Stimulated activated memory B cell treated with anti-CD40 and anti-IgM and Interleukin-4, amounts not matched to agents 10 μg/mL and 1 μg/mL and 100 μg/mL, for 72 hours (primary cell): ENCODE measurements at places on chromosomes 16 and 17.

- ATAC-seq = no peak
Measured at GRCh38 chr16:83619381-83620150, 188.2 kb upstream of the HSBP1 start.

DNA sequence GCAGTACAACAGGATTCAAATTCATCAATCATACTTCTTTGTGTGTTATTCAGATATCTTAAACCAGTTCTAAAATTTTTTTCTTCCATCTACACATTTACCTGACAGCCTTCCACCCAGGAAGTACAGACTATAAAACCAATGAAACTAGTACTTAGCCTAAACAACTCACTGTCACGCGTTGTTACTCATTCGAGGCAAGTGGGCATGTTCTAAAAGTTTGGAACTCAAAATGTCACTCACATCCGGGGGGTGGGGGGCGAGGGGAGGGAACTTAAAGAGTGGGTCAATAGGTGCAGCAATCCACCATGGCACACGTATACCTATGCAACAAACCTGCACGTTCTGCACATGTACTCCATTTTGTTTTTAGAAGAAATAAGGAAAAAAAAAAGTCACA, 90.4 kb upstream of the PLEKHM1 start:
- ATAC-seq = no peak

DNA sequence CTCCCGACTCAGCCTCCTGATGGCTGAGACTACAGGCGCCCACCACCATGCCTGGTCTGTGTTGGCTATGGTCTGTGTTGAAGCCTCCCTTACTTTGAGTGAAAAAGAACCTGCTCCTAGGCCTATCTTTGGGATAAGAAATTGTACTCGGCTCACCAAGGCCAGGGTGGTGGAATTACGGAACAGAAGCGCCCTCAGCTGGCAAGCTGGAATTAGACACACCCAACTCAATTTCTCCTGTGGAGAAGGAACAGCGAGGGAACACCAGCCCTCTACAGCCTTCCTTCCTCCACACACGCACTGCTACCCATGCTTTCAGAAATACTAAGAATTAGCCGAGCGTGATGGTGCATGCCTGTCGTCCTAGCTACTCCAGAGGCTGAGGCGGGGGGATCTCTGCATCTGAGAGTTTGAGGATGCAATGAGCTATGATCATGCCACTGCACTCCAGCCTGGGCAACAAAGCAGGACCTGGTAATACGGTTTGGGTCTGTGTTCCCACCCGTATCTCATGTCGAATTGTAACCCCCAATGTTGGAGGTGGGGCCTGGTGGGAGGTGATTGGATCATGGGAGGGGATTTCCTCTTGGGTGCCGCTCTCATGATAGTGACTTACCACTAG, 40.1 kb upstream of the RBBP6 start:
- no peak for ATAC-seq

GRCh38 chr16:12674524-12674923, 129.2 kb downstream of the CPPED1 start:
- ATAC-seq = no peak

- no peak for ATAC-seq
Measured at GRCh38 chr16:86398622-86399021, 111.7 kb upstream of the FOXF1 start.

- ATAC-seq = no peak
Measured at GRCh38 chr17:29740017-29740416, 117.3 kb upstream of the CORO6 start.

GRCh38 chr17:67280279-67280678, 35.3 kb upstream of the HELZ start:
- no peak for ATAC-seq

- ATAC-seq = no peak
Measured at GRCh38 chr16:79062821-79063220, 537.7 kb downstream of the MAF start.

DNA sequence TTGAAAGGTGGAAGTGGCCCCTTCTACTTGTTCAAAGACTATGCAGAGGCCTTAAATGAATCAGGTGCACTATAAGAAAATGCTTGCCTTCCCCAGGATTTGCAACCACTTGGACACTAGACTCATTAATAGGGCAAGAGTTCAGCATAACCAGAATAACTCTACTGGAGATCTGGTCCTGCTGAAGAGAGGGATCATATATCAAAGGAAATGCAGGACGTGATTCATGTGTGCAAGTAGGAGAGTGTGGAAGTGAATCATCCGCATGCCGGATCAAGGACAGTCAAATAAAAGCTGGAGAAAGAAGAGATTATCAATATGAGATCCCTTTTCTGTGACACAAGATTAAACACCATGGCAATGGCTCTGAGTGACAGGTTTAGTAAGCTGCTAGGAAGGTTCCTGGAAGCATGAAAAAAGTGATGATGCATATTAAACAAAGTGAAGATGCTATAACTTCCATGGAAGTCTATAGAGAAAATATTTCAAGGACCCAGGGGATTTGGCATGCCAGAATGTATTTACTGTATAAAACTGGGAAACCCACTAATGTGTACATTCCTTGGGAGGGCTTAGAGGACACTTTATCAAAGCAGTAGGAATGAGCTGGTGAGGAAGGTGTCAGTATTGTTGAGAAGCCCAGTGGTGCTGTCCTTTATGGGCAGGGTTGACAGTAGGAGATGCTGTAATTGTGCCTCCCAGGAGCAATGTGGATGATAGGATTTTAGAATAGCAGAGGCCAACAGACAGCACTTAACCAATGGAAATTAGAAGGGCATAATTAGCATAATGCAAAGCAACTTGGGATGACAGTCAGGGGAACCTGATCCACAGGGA, 133.1 kb downstream of the ABCA8 start:
- ATAC-seq = no peak

GRCh38 chr16:51326131-51326856, 175.2 kb upstream of the SALL1 start:
- no peak for ATAC-seq

- no peak for ATAC-seq
Measured at GRCh38 chr16:85168732-85169256, 56.5 kb upstream of the CIBAR2 start.

GRCh38 chr16:88588754-88589153, 18.6 kb downstream of the ZC3H18 start:
- no peak for ATAC-seq

- no peak for ATAC-seq
Measured at GRCh38 chr17:58538811-58539409, 24.5 kb upstream of the MTMR4 start.

DNA sequence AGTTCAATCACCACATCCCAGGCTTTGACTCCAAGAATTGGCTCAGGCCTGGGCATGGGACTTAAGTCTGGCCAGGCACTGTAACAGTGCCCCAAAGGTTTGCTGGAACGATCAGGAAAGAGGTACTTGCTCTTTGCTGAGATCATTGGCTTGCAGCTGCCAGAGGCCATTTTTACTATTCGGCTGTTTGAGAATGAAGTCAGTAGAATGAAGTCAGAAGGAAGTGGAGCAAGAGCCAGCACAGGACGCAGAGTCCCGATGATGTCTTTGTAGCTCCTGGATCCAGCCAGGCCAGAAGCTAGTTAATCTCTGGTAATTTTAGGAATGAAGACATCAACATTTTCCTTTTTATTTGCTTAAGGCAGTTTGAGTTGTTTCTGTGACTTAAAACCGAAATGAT, 195.5 kb downstream of the RAB11FIP4 start:
- ATAC-seq = no peak

DNA sequence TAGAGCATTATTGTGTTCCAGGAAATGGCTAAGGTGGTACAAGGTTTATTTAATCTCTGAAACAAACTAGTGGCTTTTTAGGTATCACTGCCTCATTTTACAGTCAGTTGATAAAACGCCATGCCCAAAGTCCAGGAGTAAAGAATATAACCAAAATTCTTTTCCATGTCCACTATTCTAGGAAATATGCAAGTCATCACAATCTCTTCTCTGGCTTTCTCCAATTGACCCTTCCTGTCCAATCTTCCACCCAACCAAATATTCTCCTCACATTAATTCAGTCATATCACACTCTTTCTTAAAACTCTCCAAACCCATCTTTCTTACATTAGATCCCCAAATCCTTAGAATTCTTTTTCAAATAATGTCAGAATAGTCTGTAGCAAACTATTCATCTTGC, 1110.0 kb upstream of the CDH8 start:
- ATAC-seq = no peak

DNA sequence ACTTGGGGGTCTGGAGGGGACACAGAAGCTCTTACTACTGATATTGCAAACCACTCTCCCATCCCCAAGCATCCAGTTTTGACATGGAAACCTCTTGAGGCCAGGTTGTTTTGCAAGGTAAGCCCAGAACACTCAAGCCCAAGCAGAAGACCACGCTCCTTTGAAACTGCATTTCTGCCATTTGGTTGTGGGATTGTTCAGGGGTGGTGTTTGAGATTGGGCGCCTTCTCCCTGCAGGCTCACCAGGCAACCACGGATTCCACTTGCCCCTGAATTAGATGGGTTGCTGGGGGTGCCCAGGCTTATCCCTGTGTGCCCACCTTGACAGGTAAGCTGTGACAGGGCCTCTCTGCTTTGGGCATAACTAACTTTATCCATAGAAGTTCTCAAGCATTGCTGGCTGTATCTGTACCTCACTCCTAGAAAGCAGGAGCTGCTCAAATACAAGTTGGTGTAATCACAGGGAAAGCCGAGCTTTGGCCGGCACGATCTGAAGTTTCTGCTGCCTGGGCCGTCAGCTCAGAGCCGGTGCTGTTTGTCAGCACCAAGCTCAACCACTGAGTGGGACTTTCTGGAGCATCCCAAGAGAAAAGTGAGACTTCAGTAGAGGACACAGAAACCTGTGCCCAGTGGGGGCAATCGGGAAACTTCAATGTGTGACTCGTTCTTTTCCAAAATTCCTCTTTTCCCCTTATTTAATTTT, 93.6 kb downstream of the CYLD start:
- ATAC-seq = no peak

- ATAC-seq = no peak
Measured at GRCh38 chr16:86514481-86515376, 4.4 kb downstream of the FOXF1 start.

DNA sequence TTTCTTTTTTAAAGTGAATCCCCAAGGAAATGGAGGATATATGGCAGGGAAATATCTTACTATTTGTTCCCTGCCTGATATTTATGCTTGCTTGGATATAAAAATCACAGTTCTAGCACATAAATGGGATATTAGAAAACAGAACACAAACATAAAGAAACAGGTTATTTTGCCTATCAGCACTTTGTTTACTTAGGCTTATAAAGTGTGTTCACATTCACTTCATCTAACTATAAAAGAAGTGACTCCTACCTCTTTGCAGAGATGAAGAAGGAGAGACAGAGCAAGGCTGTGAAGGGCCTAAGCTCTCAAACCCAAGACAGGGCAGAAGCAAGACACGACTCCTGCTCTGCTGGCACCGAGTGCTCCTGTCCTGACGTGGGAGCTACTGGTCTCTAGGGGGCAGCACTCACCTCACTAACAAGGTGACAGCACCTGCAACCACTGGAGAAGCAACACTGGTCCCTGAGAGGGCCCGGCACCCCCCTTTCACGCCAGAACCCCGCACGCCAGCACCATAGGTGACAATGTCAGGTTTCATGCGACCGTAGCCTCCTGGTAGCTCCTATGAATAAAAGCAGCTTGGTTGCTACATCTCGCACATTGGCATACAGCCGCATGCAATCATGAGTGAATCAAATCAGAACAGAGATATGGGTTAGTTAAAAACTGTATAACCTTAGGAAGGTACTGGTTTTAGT, 32.0 kb downstream of the MBTPS1 start:
- ATAC-seq = peak; percentile 65

- ATAC-seq = peak; percentile 54
Measured at GRCh38 chr17:48026502-48027321, 10.9 kb downstream of the COPZ2 start.

GRCh38 chr16:31861455-31861854, 12.2 kb upstream of the ZNF267 start:
- no peak for ATAC-seq

GRCh38 chr17:17043461-17044271, 1.4 kb downstream of the MPRIP start:
- ATAC-seq = no peak

DNA sequence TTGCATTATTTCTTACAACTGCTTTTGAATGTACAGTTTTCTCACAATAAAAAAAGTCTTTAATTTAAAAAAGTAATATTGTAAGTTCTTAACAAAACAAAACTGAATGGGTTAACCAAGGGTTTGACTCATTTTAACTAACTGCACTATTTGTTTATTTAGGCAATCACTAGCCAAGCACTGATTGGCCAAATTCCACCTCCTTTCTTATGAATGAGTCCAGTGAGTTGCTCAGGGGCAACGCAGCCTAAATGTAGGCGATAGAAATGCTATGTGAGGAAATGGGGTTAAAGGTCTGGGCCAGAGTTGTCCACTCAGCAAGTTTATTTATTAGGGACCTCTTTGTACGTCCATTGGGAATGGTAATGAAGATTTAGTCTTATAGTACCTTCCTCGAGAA, 89.6 kb upstream of the MAF start:
- no peak for ATAC-seq

- no peak for ATAC-seq
Measured at GRCh38 chr16:760545-761343, at the start of gene MSLN. Gene MSLN (plus strand): TSS chr16:760734. CDS start chr16:762681, 1,947 bp downstream.

DNA sequence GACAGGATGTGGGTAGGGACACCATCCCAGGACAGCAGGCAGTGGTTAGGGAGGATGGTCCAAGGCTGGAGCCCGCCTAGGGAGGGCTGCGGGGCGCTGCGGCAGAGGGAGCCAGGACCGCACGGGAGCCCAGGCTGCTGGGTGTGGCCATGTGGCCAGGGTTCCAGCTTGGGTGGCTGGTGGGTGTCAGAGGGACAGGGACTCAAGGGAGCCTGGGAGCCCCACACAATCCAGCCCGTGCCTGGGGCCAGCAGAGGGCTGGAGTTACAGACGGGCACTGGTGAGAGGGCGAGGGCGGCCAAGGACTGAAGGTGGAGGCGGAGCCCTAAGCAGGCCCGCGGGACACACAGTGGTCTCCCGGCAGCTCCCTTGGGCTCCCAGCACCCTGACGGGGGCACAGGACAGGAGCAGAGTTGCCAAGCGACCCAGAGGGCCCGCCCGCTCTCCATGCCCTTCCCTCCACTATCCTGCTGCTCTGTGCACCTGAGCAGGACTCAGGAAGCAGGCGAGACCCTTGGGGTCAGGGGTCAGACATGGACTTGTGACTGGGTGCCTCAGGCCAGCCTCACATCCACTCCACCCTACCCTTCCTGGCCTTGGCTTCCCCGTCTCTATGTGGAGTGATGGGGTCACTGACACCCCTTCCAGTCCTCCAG, 7.1 kb downstream of the MRPL28 start:
- no peak for ATAC-seq

- no peak for ATAC-seq
Measured at GRCh38 chr16:79848719-79849118, 248.2 kb upstream of the MAF start.
